ENCODE measurements at places on chromosomes 1 and 21.

- no peak for DNase-seq
Observed at GRCh38 chr1:166785987-166786386, 53.3 kb upstream of the POGK start.

DNA sequence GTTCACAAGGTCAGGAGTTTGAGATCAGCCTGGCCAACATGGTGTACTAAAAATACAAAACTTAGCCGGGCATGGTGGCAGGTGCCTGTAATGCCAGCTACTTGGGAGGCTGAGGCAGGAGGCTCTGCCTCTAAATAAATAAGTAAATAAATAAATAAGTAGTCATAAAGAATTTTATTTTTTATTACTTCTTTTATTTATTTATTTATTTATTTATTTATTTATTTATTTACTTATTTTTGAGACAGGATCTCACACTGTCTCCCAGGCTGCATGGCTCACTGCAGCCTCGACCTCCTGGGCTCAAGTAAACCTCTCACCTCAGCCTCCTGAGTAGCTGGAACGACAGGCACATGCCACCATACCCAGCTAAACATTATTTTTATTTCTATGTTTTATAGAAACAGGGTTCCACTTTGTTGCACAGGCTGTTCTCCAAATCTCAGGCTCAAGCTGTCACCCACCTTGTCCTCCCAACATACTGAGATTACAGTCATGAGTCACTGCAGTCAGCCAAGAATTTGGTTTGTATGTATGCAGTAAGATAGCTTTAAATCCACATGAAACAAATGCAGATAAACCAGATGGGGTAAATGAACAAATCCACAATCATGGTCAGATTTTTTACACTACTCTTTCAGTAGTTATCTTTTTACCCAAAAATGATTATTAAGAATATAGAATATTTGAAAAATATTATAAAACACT is 523.3 kb upstream of the RGS18 start:
- no peak for DNase-seq

DNA sequence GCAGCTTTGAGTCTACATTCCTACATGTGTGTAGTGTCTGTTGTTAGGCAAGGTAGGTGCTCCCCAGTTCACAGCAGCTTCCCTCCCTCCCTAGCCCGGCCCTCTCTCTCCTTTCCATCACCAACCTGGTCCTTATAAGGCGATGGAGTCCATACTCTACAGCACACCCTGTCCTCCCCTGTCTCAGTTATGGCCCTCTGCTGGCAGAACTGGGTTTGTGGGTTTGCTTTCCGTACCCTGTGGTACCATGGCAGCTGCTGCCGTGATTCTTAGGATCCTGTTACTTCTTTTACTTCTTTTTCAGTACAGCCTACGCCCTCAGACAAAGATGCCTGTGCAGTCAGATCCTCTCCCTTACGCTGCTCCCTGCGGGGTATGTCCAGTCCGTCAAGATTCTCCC is 31.7 kb downstream of the AK5 start:
- DNase-seq: no peak

- no peak for DNase-seq
Observed at GRCh38 chr1:157035121-157035520, 10.4 kb downstream of the ARHGEF11 start.

GRCh38 chr1:100834777-100835660 is 59.6 kb downstream of the EXTL2 start:
- DNase-seq: no peak
